ENCODE measurements at places on chromosomes 4 and X.
A peak's percentile ranks its signal among the peaks of the same experiment; 100 is the strongest.

- DNase-seq, result no peak
Measured at GRCh38 chr4:28248269-28248668, 1387.6 kb downstream of the STIM2 start.

DNA sequence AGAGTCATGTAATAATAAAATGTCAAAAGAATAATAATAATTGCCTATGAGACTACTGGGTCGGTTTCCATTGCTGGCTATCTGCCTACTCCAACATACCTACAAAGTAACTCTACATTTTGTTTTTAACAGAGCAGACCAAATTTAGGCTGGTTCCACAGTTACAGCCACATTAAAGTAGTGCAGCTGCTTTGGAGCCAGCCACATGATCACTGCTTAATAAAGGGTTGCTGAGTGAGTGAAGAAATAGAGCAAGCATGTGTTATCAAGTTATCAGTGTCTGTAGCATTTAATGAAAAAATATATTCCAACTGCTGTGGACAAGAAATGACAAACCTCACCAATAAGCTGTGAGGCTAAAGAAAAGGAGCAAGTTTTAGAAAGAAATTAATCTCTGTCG is 782.3 kb downstream of the PCDH18 start:
- no peak for DNase-seq

DNA sequence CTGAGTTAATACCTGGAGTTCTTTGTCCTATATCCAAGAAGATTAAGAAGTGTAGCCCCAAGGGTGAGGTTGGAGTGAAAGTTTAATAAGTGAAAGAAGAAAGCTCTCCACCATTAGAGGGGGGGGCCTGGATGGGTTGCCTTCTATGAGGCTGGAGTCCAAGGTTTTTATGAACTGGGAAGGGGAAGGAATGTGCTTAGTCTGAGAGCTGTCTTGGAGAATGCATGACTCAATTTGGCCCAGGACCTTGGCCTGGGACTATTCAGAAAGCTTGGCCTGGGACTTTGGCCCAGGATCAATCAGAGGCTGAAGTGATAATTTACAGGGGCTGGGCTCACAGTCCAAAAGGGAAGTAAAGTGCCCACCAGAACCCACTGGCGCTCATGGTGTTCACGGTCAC is 1049.0 kb upstream of the GRIA3 start:
- DNase-seq, result no peak

GRCh38 chr4:138267835-138268234 is 25.7 kb upstream of the SLC7A11 start:
- no peak for DNase-seq

DNA sequence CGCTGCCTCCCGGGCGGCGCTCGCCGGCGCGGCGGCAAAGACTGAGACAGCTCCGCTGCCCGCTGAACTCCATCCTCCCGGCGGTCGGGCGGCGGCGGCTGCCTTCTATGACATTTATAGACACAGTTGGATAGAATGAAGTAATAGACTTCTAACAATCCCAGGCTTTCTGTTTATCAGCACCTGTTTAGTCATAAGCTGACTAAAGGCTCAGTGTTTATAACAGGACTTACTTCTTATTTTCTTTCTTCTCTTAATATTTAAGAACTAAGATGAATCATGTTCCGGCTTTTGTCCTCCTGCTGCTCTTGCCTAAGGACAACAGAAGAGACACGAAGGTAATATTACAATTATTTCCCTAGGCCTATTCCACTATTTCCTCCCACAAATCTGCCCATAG is 3.9 kb downstream of the ARL13A start:
- no peak for DNase-seq

DNA sequence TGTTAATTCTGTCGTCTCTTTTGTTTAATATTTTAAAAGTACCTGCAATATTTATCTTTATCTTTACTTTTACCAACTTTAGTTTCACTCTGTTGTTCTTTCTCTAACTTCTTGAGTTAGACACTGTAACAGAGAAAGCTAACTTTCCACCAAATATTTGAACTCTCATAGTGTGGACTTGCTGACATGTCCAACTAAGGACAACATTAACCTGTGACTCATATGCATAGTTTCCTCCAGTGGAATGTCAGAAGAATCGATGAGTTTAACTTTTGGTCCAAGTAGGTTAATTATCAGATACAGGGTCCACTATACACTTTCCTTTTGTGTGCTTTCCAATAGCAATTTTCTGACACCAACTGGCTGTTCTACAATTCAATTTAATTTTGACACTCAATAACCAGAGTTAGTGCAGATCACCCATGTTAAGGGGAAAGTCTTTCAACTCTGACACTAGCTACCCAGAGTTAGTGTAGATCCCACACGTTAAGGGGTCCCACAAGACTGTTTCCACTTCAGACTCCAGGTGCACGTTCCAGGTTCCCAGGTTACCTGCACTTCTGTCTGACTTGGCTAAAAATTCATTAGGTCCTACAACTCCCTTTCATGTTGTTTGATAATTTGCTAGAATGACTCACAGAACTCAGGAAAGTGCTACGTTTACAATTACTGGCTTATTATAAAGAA is 559.0 kb upstream of the AMOT start:
- no peak for DNase-seq

DNA sequence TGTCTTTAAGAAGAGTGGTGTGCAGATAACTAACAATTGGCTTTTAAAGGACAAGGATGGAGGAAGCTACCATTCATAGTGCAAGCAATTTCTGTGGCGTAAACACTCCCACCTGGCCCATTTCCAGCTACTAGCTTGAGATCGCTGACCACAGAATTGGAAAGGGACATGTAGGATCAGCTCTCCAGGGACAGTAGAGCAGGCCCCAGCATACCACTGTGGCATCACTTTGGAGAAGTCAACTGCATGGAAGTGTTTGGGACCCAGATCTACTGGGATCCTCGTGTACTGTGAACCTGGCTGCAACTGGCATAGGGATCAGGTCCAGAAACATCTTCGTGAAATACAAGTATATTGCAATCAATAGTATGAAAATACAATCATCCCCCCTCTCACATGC is 515.0 kb downstream of the INPP4B start:
- peak; percentile 37 for DNase-seq

DNA sequence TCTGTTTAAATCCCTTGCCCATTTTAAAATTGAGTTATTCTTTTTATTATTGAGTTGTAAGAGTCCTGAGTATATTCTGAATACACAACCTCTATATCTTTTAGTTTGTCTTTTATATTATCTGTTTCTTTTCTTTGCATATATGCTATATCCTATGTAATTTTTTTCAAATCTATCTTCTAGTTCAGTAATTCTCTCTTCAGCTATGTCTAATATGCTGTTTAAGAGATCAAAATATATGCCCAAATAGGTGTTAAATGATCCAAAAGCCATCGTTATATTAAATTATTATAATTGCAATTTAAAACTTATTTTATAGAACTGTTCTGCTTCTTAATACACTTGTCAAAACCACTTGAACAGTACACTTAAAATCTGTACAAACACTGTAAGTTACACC is 107.4 kb upstream of the TSPAN5 start:
- no peak for DNase-seq

DNA sequence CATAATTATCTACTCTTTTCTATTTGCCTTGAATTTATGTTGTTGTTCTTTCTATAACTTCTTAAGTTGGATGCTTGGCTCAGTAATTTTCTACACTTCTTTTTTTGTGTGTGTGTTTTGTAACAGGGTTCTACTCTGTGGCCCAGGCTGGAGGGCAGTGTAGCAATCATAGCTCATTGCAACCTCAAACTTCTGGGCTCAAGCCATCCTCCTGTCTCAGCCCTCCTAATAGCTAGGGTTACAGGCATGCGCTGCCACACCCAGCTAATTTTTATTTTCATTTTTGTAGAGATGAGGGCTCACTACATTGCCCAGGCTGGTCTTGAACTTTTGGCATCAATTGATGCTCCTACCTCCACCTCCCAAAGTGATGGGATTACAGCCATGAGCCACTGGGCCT is 20.7 kb upstream of the UCHL1 start:
- no peak for DNase-seq

- DNase-seq, result no peak
Measured at GRCh38 chrX:71626576-71626975, 8.3 kb upstream of the CXCR3 start.

DNA sequence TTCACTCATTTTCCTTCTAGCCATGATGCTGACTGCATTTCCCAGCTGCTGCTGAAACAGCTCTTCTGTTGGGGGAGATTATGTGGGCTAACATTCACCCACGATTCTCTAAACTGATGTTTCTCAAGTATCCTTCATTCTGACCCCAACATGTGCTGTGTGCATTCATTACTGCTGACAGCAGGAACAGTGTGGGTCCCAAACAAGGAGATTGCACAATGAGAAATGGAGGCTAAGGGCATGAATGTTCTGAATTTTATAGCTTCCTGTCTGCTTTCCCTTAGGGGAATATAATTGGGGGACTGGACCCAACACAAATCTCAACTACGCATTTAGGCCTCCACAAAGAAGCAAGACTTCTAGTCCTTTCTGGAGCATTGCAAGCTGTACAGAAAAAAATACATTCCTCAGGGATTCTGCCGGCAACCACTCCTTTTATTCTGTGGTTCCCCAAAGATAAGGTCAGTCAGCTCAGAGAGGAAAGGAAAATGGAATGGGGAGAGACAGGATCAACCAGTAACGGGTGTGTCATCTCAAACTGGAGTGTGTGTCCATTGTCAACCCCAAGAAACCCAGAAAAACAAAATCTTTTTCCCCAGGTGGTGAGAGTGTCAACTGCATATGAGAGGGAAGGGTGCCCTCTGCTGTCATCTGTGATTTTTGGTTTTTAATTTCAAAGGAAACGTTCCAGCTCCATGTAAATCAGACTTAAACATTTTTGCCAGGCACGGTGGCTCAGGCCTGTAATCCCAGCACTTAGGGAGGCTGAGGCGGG is 81.5 kb upstream of the EGFL6 start:
- peak; percentile 26 for DNase-seq

GRCh38 chrX:148611993-148612392 is 111.6 kb downstream of the AFF2 start:
- no peak for DNase-seq

DNA sequence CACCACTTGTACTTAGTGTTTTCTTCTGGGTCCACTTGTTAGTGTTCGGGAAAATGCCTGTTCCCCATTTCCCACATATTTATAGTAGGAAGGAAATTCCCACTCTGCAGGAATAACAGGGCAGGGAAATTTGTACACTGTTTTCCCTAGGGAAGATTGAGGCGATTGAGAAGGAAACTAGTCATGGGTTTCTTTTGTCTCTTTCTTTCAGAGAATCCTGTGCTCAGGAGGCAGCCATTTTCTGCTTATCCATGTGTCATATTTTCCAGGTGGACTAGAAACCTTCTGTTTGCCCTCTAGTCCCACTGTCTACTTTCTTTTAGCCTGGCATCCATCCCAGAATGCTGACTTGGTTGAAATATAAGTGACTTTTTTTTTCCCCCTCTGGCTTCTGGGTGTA is 299.1 kb upstream of the ANKRD50 start:
- no peak for DNase-seq

DNA sequence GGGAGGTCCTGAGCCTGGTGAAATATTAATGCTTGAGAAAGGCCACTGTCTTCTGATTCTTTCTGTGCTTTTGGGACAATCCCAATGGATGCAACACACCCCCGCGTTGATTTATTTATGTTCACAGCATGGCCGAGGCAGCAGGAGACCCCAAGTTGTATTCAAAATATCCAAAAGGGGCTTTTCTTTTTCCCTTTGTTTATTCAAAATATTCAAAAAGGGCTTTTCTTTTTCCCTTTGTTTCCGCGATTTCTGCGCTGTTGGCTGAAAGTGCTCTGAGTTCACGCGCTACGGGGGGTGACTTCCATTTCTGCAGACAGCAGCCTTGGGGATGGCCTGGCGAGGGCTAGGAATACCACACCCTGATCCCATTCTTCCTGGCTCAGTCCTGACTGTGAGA is 59.5 kb upstream of the PPP2R3B start:
- no peak for DNase-seq

Measured in right cardiac atrium (tissue), 5 donors.